Activated CD8-positive, alpha-beta memory T cell treated with anti-CD3 and anti-CD28 coated beads for 48 hours (primary cell): ENCODE measurements at places on chromosomes 7 and 10.

- DNase-seq, result no peak
Measured at GRCh38 chr10:58201704-58202103, 66.0 kb downstream of the IPMK start.

- no peak for DNase-seq
Measured at GRCh38 chr10:110068780-110069179, 61.0 kb downstream of the ADD3 start.

DNA sequence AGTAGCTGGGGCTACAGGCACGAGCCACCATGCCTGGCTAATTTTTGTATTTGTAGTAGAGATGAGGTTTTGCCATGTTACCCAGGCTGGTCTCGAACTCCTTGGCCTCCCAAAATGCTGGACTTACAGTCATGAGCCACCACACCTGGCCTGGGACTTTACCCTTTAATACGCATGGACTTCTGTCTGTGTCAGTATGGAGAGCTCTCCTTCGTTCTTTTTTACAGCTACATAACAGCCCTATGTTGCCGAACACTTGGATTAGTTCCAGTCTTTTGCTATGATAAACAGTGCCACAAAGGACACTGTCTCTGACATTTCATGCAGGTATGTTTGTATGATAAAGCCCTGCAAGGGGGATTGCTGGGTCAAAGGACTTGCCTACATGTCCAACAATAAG is 10.9 kb upstream of the OAT start:
- no peak for DNase-seq

- DNase-seq, result no peak
Measured at GRCh38 chr7:33886149-33886623, 19.2 kb upstream of the BMPER start.

DNA sequence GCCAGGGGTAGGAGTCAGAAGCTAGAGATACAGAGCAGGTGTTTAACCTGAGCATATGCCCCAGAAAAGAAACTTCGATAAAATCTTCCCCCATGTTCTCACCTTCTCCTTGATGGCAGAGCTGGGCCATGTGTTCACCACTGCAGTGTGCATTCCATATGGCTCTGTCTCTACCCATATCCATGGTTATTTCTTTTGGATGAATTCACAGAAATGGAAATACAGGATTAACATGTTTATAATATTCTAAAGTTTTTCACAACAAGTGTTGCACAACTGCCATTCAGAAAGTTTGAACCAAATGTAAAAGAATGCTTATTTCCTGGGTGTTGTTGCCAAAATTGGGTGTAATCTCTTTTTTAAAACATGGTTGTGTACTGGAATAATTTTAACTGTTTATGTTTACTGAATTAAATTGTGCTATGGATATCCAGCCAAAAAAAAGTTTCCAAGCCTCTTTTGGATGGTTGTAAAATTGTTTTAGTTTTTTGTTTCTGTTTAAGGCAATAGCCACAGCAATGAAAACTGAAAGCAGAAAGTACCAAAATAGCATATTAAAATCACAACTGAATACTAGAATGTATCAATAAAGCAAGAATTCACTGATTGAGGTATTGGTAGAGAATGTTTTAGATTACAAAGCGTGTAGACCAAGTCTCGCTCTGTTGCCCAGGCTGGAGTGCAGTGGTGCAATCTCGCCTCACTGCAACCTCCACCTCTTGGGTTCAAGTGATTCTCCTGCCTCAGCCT is 19.9 kb upstream of the CCNY start:
- no peak for DNase-seq

- no peak for DNase-seq
Measured at GRCh38 chr7:19114551-19114855, 2.9 kb downstream of the TWIST1 start.

GRCh38 chr7:100393233-100393905 is 20.1 kb downstream of the PILRA start:
- DNase-seq, result no peak

- DNase-seq, result no peak
Measured at GRCh38 chr10:28256776-28257175, 46.1 kb downstream of the MPP7 start.

GRCh38 chr10:57979956-57980355 is 287.7 kb downstream of the IPMK start:
- no peak for DNase-seq

GRCh38 chr10:125052146-125052545 is 108.2 kb downstream of the CTBP2 start:
- no peak for DNase-seq

DNA sequence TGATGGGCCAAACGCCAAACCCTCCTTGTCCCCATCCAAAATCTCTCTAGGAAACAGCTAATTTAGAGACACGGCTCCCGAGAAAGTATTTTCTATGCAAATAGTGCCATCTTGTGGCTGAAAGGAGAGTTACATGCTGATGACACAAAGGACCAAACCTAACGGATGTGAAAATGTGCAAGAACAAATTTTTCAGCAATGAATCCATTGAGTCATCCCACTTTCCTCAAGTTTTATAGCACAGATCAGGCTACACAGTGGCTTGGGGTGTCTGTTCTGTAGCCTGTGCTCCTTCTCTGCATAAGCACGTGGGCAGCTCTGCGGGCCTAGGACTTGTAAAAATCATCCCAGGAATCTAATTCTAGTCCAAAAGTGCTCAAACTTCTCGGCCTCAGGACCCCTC is 154.8 kb upstream of the PRR15 start:
- DNase-seq, result no peak

DNA sequence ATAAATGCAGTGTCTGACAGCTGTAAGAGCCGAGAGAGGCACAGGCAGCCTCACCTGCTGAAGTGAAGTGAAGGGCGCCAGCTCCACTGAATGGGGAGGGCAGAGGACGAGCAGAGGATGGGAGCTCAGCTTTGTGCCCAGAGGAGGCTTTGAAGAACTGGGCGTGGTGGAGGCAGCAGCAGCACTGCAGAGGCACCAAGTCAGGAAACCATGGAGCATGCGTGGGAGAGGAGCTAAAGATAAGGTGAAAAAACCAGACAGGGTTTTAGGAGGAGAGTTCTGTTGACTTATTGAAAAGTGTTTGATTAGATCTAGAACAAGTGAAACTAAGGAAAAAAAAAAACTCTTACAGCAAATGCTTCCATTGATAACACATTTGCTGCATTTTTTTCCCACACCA is 216.4 kb downstream of the CXCL12 start:
- no peak for DNase-seq

- DNase-seq, result no peak
Measured at GRCh38 chr7:89012016-89012415, 216.5 kb upstream of the TEX47 start.

- DNase-seq, result no peak
Measured at GRCh38 chr7:92782236-92782635, 54.1 kb downstream of the CDK6 start.

GRCh38 chr7:21965291-21965690 is 19.6 kb upstream of the CDCA7L start:
- DNase-seq, result no peak

- no peak for DNase-seq
Measured at GRCh38 chr7:145252031-145252430, 416.2 kb upstream of the TPK1 start.

DNA sequence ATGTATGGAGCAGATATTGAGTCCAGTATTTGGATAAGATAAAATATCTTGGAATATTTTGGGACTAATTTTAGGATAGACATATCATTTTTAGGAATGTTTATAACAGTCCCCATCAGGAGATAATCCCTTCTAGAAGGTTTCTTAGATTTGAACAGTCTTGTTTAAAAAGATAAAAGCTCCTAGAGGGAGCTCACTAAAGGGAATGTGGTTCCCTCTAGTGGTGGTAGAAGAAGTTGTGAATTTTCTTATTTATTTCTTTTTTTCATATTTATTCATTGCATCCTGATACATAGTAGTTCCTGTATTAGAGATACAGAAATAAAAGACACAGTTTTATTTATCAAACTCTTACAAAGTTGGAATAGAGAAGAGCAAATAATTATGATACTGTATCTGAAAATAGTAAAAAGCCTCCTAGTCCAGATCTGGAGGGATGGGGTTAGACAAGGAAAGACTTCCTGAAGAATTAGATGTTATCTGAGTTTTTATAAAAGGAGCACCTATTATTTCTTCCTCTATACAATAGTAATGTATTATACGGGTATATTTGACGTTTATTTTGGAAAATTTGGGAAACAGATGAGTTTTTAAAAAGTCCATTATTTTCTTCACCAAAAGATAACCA is 24.5 kb upstream of the KLF14 start:
- no peak for DNase-seq

GRCh38 chr7:2698581-2699288 is 10.7 kb downstream of the AMZ1 start:
- no peak for DNase-seq

DNA sequence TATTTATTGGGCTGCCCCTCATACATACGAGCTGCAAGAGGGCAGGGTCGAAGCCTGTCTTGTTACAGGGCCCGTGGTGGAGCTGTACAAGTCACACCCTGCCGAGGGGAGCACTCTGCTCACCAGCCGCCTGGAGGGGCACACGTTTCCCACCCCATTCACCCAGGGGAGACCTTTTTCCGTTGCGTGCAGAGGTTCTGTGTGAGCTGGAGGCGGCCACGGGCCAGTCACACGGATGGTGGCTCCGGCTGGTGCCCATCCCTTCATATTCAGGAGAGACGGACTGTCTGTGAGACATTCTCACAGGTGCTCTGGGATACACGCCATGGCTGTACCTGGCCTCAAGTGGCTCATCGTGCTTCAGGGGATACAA is 47.9 kb upstream of the FAM20C start:
- DNase-seq, result no peak

DNA sequence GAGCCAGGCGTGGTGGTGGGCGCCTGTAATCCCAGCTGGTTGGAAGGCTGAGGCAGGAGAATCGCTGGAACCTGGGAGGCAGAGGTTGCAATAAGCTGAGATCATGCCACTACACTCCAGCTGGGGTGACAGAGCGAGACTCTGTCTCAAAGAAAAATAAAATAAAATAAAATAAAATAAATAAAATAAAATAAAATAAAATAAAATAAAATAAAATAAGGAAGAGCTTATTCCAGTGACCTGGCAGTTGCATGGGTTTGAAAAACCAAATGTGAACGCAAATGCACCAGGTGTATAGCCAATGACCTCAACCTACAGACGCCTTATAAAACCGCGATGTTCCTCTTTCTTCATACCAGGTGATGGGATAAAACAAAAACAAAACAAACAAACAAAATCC is 995.7 kb downstream of the TYW1 start:
- DNase-seq, result no peak

DNA sequence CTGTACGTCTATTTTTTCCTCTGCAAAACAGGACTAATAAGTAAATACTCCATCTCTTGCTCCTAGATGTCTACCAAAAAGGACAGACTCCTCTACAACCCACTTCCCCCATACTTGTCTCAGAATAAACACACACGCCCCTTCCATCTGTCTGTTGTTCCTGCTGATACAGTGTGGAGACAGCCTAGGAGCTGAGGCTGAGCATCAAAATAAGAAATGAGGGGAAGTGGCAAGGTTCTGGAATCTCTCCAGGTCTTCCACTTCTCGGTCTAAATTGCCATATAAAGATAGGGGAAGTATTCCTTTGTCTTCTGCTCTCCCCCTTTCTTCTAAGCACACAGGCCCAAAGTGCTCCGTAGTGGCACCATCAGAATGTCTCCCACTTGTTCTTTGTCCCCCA is 30.8 kb upstream of the VSIR start:
- DNase-seq, result no peak

- DNase-seq, result no peak
Measured at GRCh38 chr7:94043299-94043698, 39.1 kb upstream of the BET1 start.

- no peak for DNase-seq
Measured at GRCh38 chr7:6423942-6424701, 23.6 kb downstream of the DAGLB start.

DNA sequence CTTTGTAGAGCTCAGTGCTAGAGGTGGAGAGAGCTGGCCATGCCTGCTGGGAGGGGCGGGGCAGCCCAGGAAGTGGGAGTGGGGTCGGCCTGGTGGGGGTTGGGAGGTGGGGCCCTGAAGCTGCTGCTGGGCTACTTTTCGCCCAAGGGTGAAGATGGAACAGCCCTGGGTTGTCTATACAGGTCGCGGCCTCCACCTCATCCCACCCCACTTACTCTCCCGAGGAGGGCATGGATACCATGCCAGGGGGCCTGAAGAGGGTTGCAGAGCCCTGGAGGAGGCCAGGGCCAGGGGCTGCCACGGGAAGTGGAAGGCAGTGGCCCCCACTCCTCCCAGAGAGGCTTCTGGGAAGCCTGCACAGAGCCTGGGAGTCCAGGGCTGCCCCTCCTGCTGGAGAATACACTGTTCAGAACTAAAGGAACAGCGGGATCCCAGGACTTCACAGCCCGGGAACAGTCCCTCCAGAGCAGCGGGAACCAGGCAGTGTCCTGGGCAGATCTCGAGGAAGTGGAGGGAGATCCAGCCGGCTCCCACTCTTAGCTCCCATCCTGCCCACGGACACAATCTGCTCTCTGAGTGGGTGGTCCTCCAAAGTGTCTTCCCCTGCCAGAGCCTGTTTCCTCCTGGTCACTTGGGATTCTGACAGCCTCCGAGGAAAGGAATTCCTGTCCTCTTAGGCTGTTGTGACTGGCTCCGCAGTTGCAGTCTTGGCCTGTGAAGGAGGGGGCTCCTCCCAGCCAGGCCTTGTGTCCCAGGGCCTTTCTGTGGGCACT is 23.5 kb downstream of the MAT1A start:
- DNase-seq, result no peak

DNA sequence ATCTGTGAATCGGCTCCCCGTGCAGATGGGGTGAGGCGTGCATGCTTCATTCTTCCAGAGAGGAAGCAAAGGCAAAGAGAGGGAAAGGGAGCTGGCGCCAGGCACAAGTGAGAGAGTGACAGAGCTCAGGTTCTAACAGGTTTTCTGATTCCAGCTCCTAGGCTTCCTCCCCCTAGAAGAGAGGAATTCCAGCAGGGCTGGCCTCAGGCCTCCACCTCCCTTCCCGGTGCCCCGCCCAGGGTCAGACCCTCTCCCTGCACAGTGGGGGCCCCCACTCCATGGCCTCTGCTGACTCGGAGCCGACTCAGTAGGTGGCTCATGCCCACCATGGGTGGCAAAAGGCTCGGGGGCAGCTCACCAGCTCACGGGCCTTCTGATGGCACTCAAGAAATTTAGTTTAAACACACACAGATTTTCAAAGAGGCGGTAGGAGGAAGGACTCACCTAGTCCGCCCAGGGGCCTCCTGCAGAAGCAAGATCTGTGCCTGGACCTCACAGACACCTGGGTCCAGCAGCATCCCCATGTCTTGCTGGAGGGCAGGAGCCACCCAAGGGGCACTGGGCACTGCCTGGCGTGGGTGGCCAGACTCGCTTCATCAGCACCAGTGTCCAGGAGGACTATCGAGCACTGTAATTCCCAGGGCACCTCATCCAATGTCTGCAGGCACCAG is 183.5 kb downstream of the MAD1L1 start:
- no peak for DNase-seq

- no peak for DNase-seq
Measured at GRCh38 chr7:2621061-2621828, 10.5 kb upstream of the TTYH3 start.

DNA sequence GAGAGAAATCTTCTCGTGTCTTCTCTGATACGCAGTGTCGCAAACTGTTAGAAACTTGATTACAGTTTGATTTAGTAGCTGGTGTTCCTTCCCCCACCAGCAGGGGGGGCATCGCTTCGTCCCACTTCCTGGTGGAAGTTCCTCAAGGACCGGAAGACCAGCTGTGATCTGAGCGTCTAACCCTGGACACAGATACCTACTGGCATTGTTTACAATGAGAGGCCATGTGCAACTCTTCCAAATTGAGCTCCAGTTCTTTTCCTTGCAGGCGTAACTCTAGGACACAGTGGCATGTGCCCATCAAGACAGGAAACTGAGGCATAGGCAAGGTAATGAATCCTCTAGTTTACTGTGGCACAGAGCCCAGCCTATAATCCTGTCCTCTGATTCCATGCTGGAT is 219.0 kb downstream of the CCDC3 start:
- DNase-seq, result peak; percentile 10
